ENCODE measurements at places on chromosomes 4 and X.

DNA sequence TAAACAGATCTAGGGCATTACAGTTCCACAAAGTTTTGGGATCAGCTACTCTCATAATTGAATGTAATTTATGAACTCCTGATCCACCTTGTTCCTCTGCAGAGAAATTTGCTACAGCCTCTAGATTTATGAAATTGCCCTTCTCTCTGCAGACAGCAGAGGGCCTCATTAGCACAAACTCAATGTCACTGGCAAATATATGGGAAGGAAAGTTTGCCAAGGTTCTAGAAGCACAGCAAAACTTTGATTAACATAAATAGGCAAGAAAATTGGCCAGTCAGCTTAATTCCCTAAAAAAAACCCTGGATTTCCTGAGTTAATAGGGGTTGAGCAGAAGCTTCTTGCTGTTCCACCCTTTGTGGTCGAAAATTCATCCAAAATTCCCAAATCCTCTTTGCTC, 31.5 kb downstream of the PRPS1 start:
- peak; percentile 56 for DNase-seq

- no peak for DNase-seq
These were observed 4.2 kb downstream of the TLR8 start for GRCh38 chrX:12910423-12911121.

DNA sequence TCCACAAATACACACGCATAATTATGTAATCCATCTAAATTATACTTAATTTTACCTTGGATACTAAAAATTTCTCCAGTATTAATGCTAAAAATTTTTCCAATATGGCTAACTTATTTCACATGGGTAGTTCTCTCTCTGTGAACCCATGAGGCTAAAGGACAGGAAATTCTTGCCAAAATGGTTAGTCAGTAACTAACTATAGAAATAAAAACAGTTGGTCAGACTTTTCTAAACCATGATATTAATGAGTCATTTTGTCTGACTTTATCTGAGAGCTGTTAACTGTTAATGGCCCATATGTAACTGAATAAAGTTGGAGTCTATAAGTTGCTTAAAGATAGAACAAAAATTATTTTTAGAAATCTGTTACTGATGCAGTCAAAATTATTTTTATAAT, 549.4 kb downstream of the TLL1 start:
- DNase-seq = no peak

DNA sequence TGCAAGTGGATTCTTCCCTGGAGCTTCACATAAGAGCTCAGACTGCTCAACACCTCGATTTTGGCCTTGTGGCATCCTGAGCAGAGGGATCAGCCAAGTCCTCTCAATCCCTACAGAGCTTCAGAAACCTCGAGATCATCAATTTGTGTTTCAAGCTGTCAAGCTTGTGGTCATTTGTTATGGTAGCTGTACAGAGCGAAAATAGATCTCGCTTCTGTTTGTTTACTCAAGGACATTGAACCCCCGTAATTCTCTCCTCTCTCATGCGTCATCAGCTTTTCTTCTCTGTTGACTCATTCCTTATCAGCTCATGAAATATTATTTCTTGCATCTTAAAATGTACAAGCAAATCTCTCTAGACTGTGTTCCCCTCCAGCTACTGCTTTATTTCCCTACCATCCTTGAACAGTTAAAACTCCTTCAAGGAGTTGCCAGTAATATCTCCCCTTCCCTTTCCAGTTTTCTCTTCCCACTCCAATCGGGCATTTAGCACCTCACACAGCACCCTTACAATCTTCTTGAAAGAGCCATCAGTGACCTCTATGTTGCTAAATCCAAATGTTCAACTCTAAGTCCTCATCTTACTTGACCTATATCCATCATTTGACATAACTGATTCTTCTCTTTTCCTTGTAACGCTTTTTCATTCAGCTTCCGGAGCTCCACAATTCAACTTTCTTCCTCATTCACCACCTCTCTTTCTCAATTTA, 106.2 kb upstream of the FAT1 start:
- no peak for DNase-seq

- no peak for DNase-seq
These were observed 138.1 kb downstream of the MID1 start for GRCh38 chrX:10482261-10482660.

DNA sequence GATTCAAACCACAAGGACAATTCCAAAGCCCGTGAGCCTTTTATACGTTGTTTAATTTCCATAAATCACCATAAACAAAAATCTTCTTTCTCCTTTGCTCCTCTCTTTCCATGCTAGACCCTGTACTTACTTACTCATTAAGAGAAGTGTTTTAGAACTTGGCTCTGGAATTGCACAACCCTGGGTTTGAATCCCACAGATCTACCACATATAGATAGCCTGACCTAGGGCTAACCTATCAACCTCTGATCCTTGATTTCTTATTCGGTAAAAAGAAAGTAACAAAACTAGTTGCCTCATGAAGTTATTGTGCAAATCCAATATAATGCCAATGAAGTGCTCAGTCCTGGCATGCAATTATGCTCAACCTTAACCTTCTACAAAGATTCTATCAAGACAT, 68.8 kb downstream of the ZAR1 start:
- no peak for DNase-seq

GRCh38 chr4:119955256-119955655, 111.4 kb downstream of the MAD2L1 start:
- DNase-seq = no peak

DNA sequence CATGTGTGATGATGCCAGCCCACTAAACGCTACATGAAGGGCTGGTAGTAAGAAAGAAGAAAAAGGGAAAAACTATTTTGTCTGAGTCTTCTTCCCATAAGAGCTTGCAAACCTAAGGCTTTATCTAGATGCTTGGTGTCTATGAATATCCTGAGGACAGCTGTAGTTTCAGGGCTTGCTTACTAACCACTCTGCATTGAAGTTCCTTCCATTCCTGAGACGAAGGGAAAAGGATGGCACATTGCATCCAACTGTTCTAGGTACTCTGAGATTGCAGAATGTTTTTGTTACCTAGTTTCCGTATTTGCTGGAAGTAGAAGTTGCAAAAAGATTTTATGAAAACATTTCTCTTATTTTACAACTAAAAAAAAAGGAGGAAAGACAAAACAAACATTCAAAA, 544.6 kb downstream of the IL15 start:
- no peak for DNase-seq

DNA sequence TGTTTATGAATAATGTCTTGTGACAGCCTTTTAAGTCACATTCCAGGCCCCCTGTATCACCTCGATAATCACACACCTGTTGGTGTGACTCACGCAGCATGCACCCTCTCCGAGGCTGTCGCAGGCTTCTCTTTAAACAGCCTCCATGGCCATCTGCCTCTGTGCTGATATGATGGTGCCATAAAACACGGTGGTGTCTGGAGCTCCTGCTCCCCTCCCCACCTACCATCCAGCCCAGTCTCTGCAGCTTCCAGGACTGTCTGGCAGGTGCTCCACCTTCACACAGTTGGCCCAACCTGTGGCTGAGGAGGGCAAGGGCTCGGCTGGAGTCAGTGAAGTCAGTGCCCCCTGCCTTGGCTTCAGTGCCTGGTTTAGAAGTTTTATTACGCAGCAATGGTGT, 173.8 kb upstream of the RPL34 start:
- no peak for DNase-seq

- DNase-seq = no peak
These were observed 404.0 kb upstream of the F9 start for GRCh38 chrX:139126493-139126892.

- no peak for DNase-seq
These were observed 69.5 kb downstream of the TNIP2 start for GRCh38 chr4:2686379-2687265.

Data from CD4-positive, alpha-beta T cell treated with Interleukin-12 subunit alpha and Interleukin-12 subunit beta, for 1 hour (primary cell).